HepG2 (cell line): ENCODE measurements at places on chromosomes 16 and 17. TPM values are rescaled to one million over a fixed set of nuclear protein-coding genes. Genes with fewer than 3 reads are reported as not detected.
A peak's percentile ranks its signal among the peaks of the same experiment; 100 is the strongest.

The KRT9 gene
- total RNA-seq, result not detected in 2 replicates

The KRTAP2-3 gene
- not detected in 2 replicates for total RNA-seq

The ZACN gene
- total RNA-seq, result 0.15 TPM in 1 of 2 replicates, not detected in the other

The RASD1 gene
- 1.4 and 1.6 TPM in 2 replicates for total RNA-seq

The CYBC1 gene
- total RNA-seq, result 27.1 and 43.4 TPM in 2 replicates

The KREMEN2 gene
- total RNA-seq, result 0.51 and 1.2 TPM in 2 replicates

- no peak for DNase-seq
Observed at GRCh38 chr17:4764595-4764994, 7.1 kb upstream of the TM4SF5 start.

DNA sequence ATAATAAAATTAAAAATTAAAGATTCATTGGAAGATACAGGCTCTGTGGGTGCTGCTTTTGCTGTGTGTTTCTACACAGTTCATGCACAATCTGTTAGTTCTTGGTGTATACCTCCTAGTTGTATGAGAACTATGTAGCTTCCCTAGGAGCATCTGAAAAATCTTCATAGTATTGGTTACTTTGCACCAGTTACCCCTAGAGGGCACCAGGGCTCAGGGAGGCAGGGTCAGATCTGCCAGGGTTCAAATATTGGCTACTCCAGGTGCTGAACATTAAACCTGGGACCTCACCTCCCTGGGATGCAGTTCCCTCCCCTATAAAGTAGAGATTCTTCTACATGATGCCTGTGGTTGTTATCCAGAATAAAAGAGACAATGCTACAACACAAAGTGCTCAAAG lies 583.0 kb upstream of the CDH11 start:
- no peak for DNase-seq

DNA sequence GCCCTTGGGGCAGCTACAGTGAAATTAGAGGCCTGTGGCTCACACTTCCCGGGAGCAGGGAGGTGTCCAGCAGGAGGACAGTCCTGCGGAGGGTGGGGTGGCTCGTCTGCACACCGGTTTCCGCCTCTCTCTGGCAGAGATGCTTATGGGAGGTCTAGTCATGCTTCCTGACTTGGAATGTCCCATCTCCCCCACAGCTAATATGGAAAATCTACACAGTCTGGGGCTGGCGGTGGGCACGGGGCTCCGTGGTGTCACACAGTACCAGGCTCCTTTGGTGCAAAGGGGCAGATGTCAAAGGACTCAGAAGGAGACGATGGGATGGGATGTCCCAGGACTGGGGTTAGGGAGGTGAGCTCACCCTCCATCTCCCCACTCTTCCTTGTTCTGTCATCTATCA lies 44.1 kb upstream of the DOC2B start:
- no peak for DNase-seq

DNA sequence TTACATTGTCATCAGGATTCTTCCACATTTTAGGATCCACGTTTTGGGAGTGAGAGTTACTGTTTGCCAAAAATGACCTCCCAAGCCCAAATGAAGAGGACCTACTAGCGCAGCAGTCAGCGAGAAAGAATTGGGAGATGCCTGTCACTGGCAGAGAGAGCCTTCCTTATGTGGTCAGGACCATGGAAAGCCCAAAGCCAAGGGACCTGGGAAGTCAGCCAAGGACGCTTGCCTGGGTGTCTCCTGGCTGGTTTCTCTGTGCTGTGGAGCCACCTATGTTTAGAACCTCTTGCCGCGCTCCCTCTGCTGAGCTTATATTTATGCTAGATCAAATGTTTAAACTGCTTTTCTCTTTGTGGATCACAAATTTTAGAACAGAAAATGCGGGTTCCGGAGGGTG lies 24.9 kb upstream of the RHBDL3 start:
- no peak for DNase-seq

- DNase-seq, result peak; percentile 81
Observed at GRCh38 chr17:5587438-5588032, 3.2 kb upstream of the NLRP1 start.

DNA sequence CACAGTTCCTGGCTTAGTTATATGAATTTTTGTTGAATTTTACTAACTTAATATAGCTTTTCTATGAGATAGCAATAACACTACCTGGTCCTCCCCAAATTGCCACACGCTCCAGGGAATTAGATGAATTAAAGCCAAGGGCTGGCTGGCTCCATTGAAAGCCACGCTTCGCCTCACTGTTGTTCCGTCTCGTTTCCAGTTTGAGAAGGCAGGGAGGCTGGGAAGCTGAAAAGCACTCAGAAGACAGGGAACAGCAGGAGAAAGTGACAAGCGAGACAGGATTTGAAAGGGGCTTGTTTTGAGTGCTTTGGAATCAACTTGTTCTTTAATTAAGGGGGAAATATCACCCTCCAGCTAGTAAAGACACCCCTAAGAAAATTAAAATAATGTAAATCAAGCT lies 425.3 kb downstream of the CA10 start:
- DNase-seq, result no peak

DNA sequence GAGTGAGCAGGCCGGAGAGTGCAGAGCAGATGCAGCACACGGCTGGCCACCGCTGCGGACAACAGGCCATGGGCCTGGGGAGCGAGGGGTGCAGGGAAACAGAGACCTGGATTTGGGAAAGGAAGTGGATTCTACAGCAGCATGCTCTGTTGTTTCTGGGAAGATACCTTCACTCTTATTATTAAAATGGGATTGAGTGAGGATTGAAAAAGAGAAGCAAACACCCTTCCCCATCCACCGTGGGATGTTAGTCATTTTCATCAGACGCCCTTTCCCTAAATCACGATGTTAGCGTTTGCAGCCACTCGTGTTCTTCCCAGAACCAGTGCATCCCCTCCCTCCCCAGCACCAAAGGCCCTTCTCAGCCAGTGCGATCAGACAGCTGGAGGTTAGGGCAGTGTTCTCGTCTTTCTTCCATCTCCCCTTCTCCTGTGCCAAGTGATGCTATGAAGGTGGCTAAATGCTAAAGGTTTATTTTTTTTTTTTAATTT lies 196.5 kb upstream of the CHMP6 start:
- DNase-seq, result no peak

GRCh38 chr17:69326377-69327059 lies 415 bp downstream of the ABCA5 start:
- DNase-seq, result peak; percentile 7

- no peak for DNase-seq
Observed at GRCh38 chr16:24490866-24491265, 48.5 kb upstream of the RBBP6 start.

- no peak for DNase-seq
Observed at GRCh38 chr16:3465911-3466584, 22.6 kb downstream of the NAA60 start.

DNA sequence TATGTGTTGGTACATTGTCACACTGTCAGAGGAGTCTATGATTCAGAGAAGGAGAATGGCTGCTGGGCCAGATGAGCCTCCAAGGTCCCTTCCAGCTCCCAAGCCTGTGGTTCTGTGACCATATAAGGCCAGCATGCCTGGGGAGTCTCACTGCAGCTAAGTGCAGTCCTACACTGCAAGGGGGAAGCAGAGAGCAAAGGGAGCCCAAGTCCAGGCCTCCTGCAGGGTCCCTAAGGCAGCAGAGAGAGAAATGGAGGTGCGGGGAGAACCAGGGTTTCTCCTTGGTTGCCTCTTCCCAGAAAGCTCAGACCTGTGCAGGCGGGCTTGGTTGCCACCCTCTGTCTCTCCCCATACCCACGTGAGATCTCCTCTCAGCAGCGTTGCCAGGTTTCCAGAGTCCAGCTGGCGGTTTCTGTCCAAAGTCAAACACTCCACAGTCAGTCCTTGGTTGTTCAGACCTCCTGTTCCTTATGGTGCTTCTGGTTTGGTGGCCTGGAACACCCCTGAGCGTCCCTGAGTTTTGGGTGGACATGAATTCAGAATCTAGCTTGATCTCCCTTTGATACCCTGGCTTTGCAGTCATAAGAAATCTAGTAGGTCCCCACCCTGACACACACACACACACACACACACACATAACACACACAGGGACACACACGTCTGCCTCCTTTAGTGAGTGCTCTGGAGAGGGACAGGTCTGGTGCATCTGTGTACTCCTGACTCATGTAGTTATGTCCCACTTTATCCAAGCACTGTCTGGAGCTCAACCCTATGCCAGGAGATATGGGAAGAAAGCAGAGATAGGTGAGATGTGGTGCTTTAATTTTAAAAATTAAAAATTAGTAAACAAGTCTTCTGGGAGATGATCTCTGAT lies 78.8 kb downstream of the GNAO1 start:
- peak; percentile 52 for DNase-seq

- DNase-seq, result no peak
Observed at GRCh38 chr17:10013365-10014112, 108.5 kb upstream of the RCVRN start.

DNA sequence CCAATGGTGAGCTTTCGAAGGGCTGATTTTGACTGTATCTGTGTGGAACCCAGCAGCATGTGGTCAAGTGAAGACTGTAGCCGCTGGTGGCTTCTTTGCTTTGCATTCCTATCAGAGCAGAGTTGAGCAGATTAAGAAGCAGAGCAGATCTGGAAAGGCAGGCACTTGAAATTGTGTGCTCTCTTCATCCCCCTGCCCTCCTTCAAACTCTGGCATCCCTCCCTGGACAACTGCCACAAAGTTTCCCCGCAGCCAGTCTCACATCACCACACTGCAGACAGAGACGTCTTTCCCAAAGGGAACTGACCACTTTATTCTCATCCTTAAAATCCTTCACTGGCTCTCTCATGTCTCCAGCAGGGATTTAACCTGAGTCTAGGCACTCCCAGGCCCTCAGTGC lies 237.1 kb upstream of the DYNLRB2 start:
- DNase-seq, result no peak

DNA sequence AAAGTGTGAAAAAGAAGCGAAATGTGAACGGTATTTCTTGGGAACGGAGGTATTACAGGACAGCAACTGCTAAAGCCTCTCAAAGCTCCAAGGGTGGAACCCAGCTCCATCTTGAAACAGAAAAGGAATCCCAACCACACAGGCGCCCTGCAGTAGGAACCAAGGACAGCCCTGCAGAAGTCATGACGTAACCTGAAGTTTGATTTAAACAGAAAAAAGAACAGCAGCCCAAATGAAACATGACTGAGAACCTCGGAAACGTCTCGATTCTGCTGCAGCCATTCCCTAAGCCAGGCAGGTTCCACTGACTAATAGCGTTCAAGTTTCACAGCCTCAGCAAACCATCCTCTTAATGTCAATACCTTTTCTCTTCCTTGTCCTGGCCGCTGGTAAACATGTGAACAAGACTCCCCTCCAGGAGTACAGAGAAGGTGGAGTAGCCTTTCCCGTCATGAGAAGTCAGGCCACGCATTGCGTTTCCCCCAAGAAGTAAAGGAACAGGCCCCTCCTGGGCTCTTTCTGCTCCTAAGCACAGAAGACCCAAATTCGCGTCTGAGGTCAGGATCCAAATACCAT lies 20.1 kb downstream of the SIAH1 start:
- no peak for DNase-seq

GRCh38 chr16:90031186-90031930 lies 12.1 kb upstream of the DBNDD1 start:
- DNase-seq, result no peak

- peak; percentile 43 for DNase-seq
Observed at GRCh38 chr17:78986048-78986648, 6.4 kb upstream of the LGALS3BP start.

- no peak for DNase-seq
Observed at GRCh38 chr17:38908676-38909181, 16.7 kb upstream of the LASP1NB start.

GRCh38 chr17:29036584-29036983 lies 6.4 kb upstream of the PIPOX start:
- no peak for DNase-seq

DNA sequence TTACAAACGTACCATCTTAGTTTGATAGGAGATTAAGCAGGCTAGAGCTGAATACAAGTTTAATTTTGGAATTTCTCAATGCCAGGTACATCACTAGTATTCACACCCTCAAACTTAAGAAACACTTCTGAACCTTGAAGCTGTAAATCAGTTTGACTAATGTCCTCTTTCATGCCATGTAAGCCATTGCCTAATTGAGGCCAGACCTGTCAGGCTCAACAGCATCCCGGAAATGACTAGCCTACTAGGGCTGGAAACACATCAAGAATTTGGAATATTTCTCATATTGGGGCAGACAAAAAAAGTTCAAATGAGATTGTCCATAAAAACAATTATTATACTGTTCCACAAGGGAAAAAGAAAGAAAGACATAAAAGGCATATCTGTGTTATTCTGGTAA lies 1.7 kb downstream of the USP32 start:
- DNase-seq, result no peak
